ENCODE measurements at places on chromosomes 1 and 21. TPM values are rescaled to one million over a fixed set of nuclear protein-coding genes. Genes with fewer than 3 reads are reported as not detected.

The PEAR1 gene
- total RNA-seq: 0.27 TPM

The LCE1F gene
- not detected for total RNA-seq

GRCh38 chr1:35466120-35466519 is 91.1 kb downstream of the KIAA0319L start:
- DNase-seq: no peak

GRCh38 chr1:177012342-177012925 is 152.1 kb downstream of the ASTN1 start:
- DNase-seq: no peak

The COL8A2 gene
- 0.12 TPM for total RNA-seq

- DNase-seq: no peak
Measured at GRCh38 chr1:116808200-116808847, 54.1 kb downstream of the CD2 start.

DNA sequence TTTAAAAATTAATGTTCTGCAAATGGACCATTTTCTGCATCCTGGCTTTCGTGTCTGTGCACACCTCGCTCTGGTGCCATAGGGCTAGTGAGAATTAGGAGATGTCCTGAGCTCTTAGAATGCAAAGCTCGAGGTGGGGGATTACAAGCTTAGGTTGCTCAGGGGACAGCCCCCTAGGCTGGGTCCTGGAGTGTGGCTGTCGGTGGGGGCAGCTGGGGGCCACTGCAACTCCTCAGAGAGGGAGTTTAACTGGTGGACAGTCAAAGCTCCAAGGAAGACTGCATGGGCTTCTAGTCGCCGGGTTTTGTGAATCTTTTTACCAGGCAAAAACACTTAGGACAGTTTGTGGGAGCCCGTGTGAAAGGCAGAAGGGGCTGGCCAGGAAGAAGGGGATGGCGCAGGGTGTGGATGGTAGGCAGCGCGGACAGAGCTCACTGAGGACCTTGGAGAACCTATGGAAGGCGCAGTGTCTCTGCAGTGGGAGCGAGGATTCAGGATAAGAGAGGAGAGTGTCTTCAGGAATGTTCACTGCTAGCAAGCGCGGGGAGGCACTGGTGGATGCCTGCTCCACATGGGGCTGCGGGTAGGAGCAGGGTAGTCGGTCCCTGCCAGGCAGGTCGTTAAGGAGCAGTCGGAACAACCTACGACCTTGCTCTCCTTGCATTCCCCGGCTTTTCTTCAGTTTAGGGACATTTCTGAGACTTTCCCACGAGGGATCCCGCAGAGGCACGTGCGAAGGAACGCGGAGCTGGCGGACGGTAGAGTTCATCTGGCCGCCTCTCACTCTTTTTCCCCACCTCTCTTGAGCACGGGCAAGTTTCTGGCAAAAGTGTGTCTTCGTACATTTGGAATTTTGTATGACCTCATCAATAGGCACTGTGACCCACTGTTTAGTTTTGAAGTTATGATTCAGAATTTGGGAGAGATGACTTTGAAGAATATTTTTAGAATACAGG is 12.9 kb upstream of the KCNE1 start:
- DNase-seq: no peak

- peak; percentile 84 for DNase-seq
Measured at GRCh38 chr1:33050221-33051076, 13.8 kb upstream of the AK2 start.

GRCh38 chr1:34371829-34372532 is 195.3 kb downstream of the C1orf94 start:
- no peak for DNase-seq

DNA sequence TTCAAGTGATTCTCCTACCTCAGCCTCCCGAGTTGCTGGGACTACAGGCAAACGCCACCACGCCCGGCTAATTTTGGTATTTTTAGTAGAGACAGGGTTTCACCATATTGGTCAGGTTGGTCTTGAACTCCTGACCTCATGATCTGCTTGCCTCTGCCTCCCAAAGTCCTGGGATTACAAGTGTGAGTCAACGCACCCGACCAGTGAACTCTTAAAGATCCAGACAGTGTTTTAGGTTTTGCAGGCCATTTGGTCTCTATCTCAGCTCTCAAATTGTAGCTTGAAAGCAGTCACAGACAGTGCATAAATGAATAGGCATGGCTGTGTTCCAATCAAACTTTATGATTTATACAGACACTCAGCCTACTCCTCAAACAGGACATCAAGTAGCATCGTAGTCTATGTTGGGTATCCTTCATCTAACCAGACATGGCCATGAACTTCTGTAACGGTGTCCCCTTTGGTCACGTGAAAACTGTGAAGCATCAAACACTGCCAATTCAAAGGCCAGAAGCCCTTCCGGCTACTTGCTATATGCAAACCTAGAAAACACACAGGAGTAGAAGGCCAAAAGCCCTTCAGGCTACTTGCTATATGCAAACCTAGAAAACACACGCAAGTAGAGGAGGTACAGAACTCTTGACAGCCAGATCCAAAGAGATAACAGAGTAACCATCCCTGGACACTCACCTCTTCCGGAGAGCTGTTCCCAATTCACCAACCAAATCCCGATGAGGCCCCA is 3.1 kb downstream of the FUCA1 start:
- DNase-seq: no peak

The C1orf56 gene
- total RNA-seq: 6.1 TPM

The PRRX1 gene
- total RNA-seq: not detected

- DNase-seq: no peak
Measured at GRCh38 chr1:171841931-171842761, 848 bp downstream of the DNM3 start.

The ST6GALNAC5 gene
- 0.23 TPM for total RNA-seq

DNA sequence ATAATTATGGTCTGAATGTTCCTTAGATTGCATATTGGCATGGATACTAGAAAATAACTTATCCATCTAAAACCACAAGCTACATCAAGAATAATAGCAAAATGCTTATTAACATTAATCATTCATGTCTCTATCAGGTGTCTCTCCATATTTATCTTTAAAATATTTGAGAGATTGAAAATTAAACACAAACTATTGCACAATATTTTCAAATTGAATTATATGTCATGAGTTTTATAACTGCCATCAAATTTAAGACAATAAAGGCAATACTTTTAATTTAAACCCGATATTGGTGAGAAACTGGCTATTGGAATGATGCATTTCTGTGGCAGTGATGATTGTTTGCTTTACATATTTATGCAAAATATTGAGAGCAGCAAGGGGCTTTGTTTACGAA is 1506.8 kb upstream of the B3GALT2 start:
- DNase-seq: no peak

- no peak for DNase-seq
Measured at GRCh38 chr1:161021970-161022353, 1.0 kb upstream of the F11R start.

GRCh38 chr1:73161418-73161817 is 879.1 kb upstream of the NEGR1 start:
- DNase-seq: no peak

GRCh38 chr1:3504151-3504821 is 49.8 kb downstream of the ARHGEF16 start:
- DNase-seq: peak; percentile 76

DNA sequence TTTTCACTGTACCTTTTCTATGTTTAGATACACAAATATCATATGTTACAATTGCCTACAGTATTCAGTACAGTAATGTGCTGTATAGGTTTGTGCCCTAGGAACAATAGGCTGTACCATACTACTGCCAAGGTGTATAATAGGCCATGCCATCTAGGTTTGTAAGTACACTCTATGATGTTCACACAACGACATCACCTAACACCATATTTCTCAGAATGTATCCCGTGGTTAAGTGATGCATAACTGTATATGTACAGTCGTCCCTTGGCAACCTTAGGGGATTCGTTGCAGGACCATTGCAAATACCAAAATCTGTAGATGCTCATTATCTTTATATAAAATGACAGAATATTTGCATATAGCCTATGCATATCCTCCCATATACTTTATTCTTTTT is 5.8 kb upstream of the SSR2 start:
- DNase-seq: no peak

DNA sequence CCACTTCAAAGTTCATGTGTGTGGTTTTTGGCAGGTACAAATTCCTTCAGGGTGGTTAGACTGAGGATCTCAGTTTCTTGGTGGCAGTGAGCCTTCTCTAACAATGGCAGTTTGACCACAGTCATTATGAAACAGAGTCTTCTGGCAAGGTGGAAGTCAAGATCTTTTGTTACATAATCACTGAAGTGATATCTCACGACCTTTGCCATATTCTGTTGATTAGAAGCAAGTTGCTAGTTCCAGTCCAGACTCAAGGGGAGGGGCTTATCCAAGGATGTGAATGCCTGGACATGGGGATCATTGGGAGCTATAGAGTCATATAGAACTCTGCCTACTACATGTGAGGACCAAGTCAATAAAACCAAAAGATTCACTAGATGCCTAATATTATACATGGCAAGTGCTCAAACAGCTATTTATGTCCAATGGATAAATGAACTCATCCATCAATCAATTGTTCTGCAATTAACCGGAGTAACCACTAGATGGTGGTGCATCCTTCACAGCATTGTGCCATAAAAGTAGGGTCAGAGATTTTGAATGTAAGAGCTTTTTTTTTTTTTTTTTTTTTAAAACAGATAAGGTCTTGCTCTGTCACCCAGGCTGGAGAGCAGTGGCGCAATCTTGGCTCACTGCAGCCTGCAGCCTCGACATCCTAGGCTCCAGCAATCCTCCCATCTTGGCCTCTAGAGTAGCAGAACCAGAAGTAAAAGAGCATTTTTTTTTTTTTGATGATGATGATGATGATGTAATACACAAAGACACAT is 131.9 kb downstream of the CRB1 start:
- peak; percentile 73 for DNase-seq

- DNase-seq: no peak
Measured at GRCh38 chr1:212244441-212244840, 40.8 kb upstream of the PPP2R5A start.

DNA sequence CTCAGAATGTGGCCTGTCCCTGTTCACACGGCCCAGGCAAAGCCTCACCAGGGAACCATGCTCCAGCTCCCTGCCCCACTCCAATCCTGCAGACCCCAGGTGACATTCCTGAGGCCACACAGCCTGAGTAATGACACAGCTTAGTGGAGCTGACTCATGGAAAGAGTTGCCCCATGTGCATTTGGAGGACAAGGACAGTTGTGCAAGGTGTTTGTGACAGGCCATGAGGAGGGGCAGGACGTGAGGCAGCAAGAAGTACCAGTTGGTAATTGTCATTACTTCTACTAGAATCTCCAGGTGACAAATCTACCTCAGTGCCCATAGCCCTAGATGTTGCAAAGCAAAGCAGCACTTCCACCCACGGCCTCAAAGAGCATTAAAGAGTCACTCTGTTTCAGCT is 15.2 kb downstream of the PRR9 start:
- no peak for DNase-seq

- DNase-seq: no peak
Measured at GRCh38 chr1:206025283-206025820, 1.7 kb upstream of the CTSE start.

GRCh38 chr1:165014753-165015152 is 341.8 kb downstream of the LMX1A start:
- no peak for DNase-seq

The NHLH1 gene
- 0.27 TPM for total RNA-seq

- DNase-seq: no peak
Measured at GRCh38 chr1:8415526-8416278, 97.8 kb downstream of the SLC45A1 start.

- no peak for DNase-seq
Measured at GRCh38 chr1:89529196-89529595, 4.6 kb downstream of the LRRC8B start.

DNA sequence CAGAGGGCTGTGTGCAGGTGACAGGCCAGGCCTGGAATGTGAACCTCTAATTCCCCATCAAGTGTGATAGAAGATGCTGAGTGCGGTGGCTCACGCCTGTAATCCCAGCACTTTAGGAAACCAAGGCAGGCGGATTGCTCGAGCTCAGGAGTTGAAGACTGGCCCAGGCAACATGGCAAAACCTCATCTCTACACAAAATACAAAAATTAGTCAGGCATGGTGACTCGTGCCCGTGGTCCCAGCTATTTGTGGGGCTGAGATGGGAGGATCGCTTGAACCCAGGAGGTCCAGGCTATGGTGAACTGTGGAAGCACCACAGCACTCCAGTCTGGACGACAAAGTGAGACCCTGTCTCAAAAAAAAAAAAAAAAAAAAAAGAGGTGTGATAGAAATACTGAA is 40.1 kb upstream of the PUM1 start:
- no peak for DNase-seq

DNA sequence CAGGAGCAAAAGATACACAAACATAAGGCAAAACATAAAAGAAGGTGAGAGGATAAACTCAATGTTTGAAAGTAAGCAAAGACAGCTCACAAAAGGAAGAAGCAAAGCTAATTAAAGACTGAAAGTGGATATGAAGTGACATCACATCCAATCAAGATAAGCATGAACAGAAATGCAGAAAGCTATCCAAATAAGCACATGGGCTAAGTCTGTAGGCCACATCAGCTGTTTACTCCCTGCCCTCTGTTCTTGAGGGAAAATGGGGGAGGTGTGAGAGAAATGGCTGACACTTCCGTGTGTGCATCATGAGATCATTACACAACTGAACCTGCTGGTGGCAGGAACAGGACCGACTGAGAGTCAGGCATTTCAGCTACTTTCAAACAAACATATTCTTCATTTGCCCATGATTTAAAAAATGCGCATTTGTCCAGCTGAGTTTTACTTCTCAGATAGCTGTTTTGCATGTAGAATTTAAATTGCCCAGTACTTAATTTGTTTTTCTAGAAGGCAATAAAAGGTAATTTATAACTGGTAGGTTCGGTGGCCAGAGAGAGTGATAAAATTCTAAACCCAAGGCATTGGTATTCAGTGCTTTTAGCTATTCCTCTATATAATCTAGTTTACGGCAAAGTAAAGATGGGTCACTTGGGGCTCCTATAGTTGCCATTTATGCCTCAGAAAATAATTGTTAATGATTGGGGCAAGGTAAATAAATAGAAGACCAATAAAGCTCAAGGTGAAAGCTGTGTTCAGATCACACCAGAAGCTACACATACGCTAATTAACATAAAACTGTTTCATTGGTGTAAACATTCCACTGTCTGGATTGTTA is 27.2 kb upstream of the MAN1A2 start:
- DNase-seq: peak; percentile 7
